ENCODE measurements at places on chromosomes 4 and X. TPM values are rescaled to one million over a fixed set of nuclear protein-coding genes. Genes with fewer than 3 reads are reported as not detected.

DNA sequence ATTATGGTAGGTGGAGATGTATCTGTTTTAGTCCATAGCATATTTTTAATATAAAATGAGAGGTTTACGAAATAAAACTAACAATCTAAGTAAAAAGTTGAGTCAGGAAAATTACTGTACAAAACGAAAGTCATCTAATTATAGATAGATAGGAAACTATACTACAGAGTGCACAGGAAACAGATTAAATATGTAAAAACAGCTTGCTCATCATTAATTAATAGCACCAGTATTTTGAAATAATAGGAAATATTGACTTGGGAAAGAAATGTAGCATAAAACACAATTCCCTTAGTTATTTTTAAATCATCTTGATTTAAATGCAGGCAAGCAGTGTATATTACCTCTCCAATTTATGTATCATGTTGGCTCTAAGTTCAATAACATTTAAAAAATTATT lies 227.9 kb downstream of the GPM6A start:
- no peaks in the 10 kb centered on the region for H3K27me3 ChIP-seq
- no peaks in the 10 kb centered on the region for H3K36me3 ChIP-seq
- no peak overlapping the region for H3K4me3 ChIP-seq
- H3K27ac ChIP-seq = no peak overlapping the region

The USP46 gene
- 23.7 TPM for total RNA-seq

- H3K4me1 ChIP-seq = no peaks in the 10 kb centered on the region
- no peak overlapping the region for H3K27ac ChIP-seq
These were observed 47.1 kb upstream of the TSPAN7 start for GRCh38 chrX:38514016-38514854.

DNA sequence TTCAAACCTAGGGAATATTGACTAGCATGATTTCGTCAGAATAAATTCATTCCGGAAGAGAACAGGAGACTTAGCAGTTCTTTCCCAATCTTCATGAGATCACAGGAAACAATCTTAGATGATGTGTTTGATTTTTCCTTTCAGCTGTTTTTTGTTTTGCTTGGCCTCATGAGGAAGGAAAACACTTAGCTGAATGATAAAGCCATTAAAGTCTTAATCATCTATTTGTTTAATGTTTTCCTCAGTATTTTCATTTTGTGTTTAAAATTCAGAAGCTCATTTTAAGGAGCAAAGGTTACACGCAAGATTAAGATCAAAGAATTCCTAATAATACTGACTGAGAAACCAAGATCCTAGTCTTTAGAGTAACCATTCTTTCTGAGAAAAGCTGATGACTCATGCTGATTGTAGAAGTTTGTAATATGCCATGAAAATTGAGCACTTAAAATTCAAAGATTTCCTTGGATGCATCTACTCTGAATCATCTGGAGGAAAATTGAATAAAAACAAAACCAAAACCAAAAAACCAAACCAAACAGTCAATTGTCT lies 15.4 kb upstream of the TBC1D19 start:
- no peaks in the 10 kb centered on the region for H3K4me1 ChIP-seq
- no peaks in the 10 kb centered on the region for H3K27me3 ChIP-seq
- no peak overlapping the region for H3K27ac ChIP-seq
- DNase-seq = no peak

- no peaks in the 10 kb centered on the region for H3K36me3 ChIP-seq
- H3K4me3 ChIP-seq = no peak overlapping the region
- no peaks in the 10 kb centered on the region for H3K27me3 ChIP-seq
These were observed 87.3 kb downstream of the LCORL start for GRCh38 chr4:17934286-17934685.

The GYG2 gene
- 0.84 TPM for total RNA-seq

DNA sequence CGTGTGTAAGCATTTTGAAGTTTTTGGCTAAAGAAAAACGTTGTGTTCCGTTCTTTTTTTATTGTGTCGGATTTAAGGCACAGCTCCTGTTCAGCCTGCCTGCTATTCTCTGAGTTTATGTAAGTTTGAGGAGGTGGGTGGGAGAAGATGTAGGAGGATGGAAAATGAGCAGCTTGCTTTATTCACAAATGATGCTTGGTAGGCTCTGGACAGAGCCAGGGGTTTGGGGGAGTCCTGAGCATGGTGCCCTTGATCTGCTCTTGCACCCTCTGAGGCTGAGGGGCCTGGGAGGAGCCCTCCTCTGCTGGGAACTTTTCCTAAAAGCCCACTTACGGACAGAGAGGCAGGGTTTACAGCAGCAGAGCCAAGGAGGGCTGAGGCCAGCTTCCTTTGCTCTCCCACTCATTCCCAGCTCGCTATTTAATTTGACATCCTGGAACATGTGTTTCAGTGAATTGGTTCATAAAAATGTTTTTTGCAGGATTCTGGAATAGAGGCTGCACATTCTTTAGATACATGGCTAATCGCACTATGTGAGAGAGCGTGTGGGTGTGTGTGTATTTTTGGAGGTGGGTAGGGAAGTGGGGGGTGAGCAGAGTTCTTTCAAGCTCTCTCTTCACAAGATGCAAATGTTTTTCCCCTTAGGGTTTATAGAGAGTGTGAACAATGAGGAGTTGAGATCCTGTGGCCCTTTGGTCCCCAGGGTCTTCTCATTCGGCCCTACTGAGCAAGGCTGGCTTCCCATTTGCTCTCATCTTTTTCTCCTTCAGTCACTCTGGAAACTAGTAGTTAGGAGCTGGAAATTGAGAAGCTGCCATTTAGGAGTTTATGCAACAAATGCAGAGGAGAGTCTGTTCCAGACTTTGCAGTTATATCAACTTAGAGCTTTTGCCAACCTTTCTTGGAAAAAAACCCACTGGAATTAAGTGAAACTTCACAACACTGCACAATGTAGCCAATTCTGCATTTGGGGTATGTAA lies 32.1 kb downstream of the TMEM131L start:
- H3K4me3 ChIP-seq = no peak overlapping the region
- H3K27ac ChIP-seq = peak overlapping the region; percentile 82
- no peaks in the 10 kb centered on the region for H3K27me3 ChIP-seq
- peaks cover 6% of the 10 kb centered on the region for H3K4me1 ChIP-seq

DNA sequence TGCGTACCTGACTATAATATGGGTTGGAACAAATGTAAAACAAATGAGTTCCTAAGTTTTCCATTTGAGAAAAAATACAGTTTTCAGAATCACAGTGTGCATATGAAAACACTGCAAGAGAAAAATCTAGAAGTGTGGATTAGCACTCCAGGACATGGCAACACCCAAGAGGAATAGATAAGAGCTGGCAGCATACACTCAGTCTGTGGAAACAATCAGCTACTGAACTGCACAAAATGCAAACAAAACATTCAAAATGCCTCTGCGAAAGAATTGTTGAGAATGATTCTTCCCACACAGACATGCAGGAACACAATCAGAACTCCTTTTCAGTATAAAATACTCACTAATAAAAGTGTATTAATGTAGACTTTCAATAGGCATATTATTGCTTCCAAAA lies 39.9 kb downstream of the ATP8A1 start:
- no peaks in the 10 kb centered on the region for H3K27me3 ChIP-seq
- no peak overlapping the region for H3K27ac ChIP-seq
- H3K36me3 ChIP-seq = no peaks in the 10 kb centered on the region
- no peak for DNase-seq

- H3K27ac ChIP-seq = no peak within 1 kb of the TSS
- H3K4me3 ChIP-seq = peak within 1 kb of the TSS; percentile 37
- H3K27me3 ChIP-seq = no peaks in the 10 kb centered on the region
- H3K36me3 ChIP-seq = no peaks in the 10 kb centered on the region
- DNase-seq = peak; percentile 49
These were observed at the start of gene KDR for GRCh38 chr4:55125087-55125721. KDR (minus strand) TSS chr4:55125595; CDS start chr4:55125293, 302 bp downstream.

The CYLC1 gene
- not detected for total RNA-seq

The CENPVL1 gene
- not detected for total RNA-seq

GRCh38 chr4:138890891-138891570 lies 124.5 kb upstream of the NOCT start:
- DNase-seq = no peak
- no peak overlapping the region for H3K4me3 ChIP-seq
- no peak overlapping the region for H3K27ac ChIP-seq
- H3K27me3 ChIP-seq = no peaks in the 10 kb centered on the region
- H3K4me1 ChIP-seq = no peaks in the 10 kb centered on the region

GRCh38 chr4:10998846-10999245 lies 314.3 kb upstream of the CLNK start:
- H3K4me3 ChIP-seq = no peak overlapping the region
- DNase-seq = no peak
- no peaks in the 10 kb centered on the region for H3K4me1 ChIP-seq
- no peaks in the 10 kb centered on the region for H3K27me3 ChIP-seq

DNA sequence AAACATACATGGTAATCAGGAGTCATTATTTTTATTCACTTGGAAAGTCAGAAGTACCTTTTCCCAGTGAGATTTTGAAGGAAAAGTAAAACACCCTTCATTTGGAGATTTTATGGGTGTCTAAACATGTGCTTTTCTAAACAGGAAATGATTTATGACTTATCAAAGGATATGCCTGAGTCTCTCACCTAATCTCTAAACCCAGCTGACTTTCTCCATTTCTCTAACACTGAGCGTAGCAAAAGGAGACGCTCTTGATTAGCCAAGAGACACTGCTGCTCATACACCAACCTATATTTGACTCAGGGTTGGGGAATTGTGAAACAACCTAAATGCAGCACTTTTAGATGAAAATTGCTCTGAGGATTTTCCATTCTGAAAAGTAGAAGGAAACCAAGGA lies 468.5 kb upstream of the FTHL17 start:
- no peak for DNase-seq
- H3K27me3 ChIP-seq = no peaks in the 10 kb centered on the region
- H3K36me3 ChIP-seq = no peaks in the 10 kb centered on the region
- H3K27ac ChIP-seq = no peak overlapping the region
- H3K4me3 ChIP-seq = no peak overlapping the region
- H3K4me1 ChIP-seq = no peaks in the 10 kb centered on the region

The RBMXL3 gene
- not detected for total RNA-seq

GRCh38 chr4:156411531-156411930 lies 457.9 kb upstream of the CTSO start:
- no peak overlapping the region for H3K27ac ChIP-seq
- DNase-seq = no peak
- H3K4me3 ChIP-seq = no peak overlapping the region
- no peaks in the 10 kb centered on the region for H3K4me1 ChIP-seq
- H3K27me3 ChIP-seq = no peaks in the 10 kb centered on the region

DNA sequence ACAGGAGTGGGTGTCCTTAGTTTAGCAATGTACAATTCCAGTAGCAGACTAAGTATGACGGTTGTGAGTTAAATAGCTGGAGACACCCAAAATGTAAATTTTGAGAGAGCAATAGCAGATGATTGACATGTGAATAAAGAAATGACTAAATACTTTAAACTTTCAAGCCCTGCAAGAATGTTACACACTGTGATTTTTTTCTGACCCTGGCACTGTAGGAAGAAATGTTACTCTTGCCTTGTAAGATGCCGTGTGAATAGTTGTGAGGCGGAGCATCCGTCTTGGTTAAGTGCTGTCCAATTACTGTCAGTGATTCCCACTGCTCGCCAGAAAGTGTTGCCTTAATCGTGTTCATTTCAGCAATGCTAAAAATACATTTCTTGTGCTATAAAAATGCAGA lies 1248.1 kb downstream of the RAPGEF2 start:
- no peaks in the 10 kb centered on the region for H3K27me3 ChIP-seq
- H3K36me3 ChIP-seq = no peaks in the 10 kb centered on the region
- no peak for DNase-seq
- no peaks in the 10 kb centered on the region for H3K4me1 ChIP-seq
- no peak overlapping the region for H3K4me3 ChIP-seq

DNA sequence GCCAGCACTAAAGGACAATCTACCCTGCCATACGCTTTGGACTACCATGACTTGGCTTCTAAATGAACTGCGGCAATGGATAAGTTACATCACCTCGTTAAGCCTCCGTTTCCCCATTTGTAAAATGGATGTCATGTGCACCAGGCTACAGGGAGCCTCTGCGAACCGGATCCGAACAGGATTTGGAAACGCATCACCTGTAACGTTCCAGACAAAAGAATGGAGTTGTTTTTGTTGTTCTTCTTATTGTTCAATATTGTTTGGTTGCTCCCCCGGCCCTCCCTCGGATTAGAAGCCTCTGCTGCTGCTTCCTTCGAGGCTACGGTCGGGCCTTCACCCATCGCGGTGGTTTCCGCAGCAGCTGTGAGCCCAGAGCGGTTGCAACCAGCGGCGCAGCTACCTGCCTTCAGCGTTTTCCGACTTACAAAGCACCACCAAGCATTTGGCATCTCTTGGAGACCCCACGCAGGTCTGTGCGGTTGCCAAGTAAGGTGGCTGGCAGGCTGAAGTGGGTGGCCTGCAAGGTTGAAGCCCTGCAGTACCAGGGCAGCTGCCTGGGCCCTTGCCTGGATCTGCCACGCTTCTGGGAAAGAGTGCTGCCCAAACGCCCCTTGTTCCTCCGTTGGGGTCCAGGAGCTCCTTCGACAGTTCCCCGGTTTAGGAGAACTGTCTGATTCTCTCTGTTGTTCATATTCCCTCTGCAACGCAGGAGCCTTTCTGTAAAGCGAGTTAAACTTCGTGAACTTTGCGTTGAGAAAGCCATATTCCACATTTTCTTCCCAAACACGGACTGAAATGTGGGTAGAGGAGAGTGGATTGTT lies 7.1 kb downstream of the NKX3-2 start:
- no peaks in the 10 kb centered on the region for H3K27me3 ChIP-seq
- no peak for DNase-seq
- H3K4me1 ChIP-seq = no peaks in the 10 kb centered on the region
- H3K27ac ChIP-seq = no peak overlapping the region
- H3K4me3 ChIP-seq = no peak overlapping the region

The BANK1 gene
- 1.5 TPM for total RNA-seq

Data from aorta (tissue), 5 donors.